NCI-H524 (cell line): ENCODE measurements at places on chromosomes 11 and 22.

DNA sequence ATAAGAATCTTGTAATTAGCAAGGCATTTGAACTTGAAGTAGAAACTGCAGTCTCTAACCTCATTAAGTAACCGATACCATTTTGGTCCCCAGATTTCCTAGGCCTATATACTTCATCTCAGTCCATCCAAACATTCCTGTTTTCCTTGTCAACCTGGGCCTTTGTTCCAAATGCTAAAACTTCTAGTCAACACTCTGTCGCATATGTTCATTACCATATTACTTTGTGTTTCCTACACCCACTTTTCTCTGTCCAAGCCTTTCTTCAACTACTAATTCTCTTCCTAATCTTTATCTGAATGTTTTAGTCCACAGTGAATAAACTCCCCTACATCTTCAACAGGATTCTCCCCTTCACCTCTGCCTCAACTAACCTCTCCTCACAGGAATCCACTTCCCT lies 31.4 kb downstream of the MTMR2 start:
- DNase-seq = no peak

GRCh38 chr22:44245867-44246266 lies 65.1 kb downstream of the PARVG start:
- no peak for DNase-seq

DNA sequence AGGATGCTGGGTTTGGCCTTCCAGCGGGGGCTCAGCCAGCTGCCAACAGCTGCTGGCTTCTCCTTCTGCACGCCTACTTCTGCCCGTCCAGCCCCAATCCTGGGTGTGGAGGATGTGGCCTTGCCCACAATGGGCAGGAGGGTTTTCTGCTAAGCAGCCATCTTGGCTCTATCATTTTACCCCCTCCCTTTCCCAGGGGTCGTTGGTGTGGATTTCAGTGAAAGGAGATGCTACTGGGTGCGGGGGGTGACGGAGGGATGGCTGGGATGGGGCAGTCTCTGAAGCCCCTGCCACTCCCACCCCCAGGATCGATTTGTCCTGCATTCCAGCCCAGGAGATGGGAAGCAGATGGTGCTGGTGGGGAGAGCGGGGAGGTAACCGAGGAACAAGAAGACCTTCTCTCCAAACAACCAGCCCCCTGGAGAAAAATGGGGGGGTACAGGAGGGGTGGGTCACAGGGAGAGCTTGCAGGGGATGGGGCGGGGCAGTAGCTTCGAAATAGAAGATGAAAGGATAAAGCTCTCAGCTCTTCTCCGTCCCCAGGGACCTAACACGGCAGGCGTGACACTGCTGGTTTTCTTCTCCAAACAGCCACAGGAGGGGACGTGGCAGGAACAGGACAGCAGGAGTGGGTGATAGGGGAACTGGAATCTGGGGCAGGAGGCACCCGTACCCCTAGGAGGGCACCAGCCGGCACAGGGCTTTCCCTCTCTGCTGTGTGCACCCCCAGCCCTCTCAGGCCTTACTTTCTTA lies 68.9 kb downstream of the NECTIN1 start:
- DNase-seq = peak; percentile 59

DNA sequence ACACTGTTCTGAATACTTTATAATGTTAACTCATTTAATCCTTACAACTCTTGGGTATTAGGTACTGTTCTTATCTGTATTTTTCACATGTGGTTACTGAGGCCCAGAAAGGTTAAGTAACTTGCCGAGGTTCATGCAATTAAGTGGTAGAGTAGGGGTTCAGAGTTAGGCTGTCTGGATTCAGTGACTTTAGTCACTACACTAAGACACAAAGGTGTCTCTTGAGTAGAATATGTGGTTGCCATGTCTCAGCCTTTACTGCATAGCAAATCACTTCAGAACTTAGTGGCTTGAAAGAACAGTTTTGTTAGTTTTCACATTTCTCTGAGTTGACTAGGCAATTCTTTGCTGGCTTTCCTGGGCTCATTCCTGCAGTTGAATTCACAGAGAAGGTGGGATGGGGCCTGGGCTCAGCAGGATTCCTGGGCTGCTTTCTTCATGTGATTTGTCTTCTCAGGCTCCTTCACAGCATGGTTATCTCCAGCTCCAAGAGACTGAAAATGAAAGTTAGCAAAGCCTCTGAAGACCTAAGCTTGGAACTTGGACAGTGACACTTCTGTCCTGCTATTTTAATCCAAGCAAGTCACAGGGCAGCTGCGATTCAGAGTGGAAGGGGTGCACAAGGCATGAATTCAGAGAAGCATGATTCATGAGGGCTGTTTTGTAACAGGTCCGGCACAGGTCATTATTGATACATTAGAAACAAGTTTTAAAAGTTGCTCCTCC lies 68.3 kb downstream of the SPECC1L start:
- DNase-seq = no peak

GRCh38 chr11:117945047-117945810 lies 16.0 kb upstream of the TMPRSS13 start:
- DNase-seq = no peak

- DNase-seq = no peak
These were observed 113.1 kb downstream of the DBX1 start for GRCh38 chr11:20047006-20047768.

GRCh38 chr22:17974703-17975372 lies 49.5 kb downstream of the MICAL3 start:
- DNase-seq = no peak
